ENCODE measurements at places on chromosomes 5 and 9. TPM values are rescaled to one million over a fixed set of nuclear protein-coding genes. Genes with fewer than 3 reads are reported as not detected.

DNA sequence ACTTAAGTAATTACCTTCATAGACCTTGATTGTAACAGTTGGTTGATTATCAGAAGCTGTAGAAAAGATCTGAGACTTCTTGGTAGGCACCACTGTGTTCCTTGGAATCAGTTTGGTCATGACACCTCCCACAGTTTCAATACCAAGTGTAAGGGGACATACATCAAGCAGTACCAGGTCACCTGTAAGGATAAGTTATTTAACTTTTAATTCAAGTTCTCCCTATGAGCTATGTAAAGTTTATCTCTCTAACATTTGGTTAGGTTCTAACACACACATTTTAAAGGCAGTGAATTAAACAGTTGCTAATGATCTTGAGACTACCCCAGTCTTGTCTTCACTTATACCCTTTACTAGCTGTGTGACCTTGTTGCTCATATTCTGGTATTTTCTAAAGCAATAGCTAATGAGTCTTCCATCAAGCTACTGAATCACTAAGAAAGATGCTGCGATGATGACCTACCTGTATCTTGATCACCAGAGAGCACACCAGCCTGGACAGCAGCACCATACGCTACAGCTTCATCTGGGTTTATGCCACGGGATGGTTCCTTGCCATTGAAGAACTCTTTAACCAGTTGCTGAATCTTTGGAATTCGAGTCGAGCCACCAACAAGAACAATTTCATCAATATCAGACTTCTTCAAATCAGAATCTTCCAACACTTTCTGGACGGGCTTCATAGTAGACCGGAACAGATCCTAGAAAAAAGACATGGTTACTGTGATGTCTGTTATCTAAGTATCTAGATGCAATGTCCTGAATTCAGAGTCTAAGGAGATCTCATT lies 2.8 kb downstream of the HSPA5 start:
- no peak for DNase-seq

Gene IL5
- not detected for total RNA-seq

Gene C5orf52
- total RNA-seq, result not detected

Gene DRD1
- not detected for total RNA-seq

Gene FBXO4
- total RNA-seq, result 8.7 TPM

All from pulmonary artery endothelial cell (primary cell).